ENCODE measurements at places on chromosomes 6 and 20. TPM values are rescaled to one million over a fixed set of nuclear protein-coding genes. Genes with fewer than 3 reads are reported as not detected.

DNA sequence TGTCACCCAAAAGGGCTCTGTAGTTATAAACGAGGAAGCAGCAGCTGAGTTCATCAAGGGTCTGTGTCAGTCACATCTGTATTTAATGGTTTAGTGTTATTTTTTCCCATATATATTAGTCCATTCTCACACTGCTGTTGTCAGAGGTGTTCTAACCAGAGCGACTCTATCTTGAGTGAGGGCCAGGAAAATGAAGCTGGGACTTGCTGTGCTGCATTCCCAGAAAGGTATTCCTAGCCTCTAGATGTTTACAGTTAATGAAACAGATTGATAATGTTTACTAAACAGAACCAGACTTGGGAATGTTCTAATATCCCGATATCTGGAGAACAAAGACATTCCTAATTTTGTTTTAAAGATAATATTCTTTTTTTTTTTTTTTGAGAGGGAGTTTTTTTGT lies 48.0 kb upstream of the SEC63 start:
- DNase-seq, result no peak

DNA sequence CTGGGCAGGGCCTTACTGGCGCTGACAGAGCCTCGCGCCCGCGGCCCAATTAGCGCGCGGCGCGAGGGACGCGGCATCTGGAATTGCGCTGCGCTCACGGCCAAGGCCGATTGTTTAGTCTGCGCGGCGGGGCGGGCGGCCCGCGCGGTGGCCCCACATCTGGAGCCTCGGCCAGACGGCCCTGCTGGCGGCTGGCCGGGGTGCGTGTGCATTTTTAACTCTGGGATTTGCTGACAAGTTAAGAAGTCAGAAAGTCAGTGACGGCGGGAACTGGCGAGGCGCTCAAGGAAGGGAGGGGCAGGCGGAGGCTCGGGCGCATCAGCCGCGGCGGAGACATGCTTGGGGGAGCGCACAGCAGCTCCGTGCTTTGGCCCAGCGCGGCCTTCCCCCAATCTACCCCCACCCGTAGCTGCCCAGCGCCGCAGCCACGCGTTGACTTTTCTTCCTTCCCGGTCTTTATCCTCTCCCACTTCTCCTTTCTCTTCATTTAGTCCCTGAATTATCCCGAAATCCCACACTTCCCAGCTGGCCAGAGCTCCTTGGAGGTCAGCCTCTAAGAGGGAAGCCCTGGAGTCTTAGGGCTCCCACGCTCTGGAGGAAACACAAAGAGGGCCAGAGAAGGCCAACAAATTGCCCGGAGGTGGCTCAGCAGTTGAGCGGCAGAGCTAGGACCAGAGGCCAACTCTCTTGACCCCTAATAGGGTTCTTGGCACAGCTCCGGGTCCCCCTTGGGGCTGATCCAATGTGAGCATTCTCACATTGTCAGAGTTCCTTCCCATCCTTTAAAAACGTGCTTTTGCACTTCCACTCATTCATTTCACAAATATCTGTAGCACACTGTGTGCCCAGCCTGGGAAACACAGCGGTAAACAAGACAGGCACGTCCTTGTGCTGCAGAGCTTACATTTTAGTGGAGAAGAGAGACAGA lies 40.8 kb upstream of the FOXP4 start:
- DNase-seq, result peak; percentile 70

GRCh38 chr20:33569802-33570391 lies 80.0 kb downstream of the CBFA2T2 start:
- DNase-seq, result no peak

RIPPLY2 gene
- not detected for total RNA-seq

RGS17 gene
- total RNA-seq, result 0.59 TPM
